ENCODE measurements at places on chromosomes 5 and 9. TPM values are rescaled to one million over a fixed set of nuclear protein-coding genes. Genes with fewer than 3 reads are reported as not detected.

The N4BP3 gene
- total RNA-seq: 1.5 TPM

The ANKRD34B gene
- 0.06 TPM for total RNA-seq

The FGF10 gene
- 7.9 TPM for total RNA-seq

The GPX8 gene
- total RNA-seq: 21.8 TPM

The PCDHB11 gene
- 1.8 TPM for total RNA-seq

GRCh38 chr5:75701856-75702255 lies 15.4 kb downstream of the POC5 start:
- DNase-seq: no peak

DNA sequence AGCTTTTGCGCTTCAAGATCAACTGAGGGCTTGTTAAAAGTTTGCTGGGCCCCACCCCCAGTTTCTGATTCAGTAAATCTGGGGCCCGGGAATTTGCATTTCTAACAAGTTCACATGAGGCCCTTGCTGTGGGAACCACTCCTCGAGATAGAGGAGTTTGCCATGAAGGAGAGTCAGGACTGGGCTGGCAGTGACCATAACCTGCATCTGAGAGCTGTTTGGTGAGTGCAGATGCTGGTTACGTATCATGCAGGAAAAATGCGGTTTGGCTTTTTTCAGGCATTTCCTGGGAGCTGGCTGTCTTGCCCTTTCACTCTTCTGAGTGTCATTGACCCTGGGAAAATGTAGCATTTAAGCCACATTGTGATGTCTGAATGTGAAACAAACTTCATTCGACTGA lies 9.4 kb upstream of the ANGPTL2 start:
- no peak for DNase-seq

DNA sequence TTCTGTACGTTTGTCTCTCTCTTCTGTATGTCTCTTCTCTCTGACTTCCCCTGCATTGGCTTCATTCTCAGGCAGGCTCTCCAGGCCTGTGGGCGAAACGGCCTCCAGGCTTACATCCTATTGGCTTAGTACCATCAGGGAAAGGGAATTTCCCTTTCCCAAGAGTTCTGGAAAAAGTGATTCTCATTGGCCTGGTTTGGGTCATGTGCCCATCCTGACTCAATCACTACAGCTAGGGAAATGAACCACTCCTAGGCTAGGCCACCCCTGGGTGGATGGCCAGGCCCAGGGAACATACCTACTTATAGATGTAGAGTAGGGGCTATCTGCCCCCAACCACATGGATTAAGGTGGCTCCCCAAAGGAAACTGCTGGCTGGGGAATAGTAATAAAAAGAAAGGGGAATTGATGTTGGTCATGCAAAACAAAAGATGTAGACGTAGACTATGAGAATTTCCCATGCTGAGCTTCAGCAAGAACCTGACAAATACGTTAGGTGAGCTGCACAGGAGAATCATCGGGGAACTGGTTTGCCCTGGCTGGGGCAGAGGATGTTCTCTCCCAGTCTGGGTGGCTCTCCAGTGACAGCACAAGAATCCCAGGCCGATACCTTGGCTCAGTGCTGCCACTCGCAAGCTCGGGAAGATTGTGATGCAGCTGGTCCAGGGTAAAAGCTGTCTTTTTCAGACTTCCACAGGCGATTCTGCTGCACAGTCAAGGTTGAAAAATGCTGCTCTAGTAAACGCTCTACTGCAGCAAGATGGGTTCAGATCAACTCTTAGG lies 3.7 kb upstream of the EGR1 start:
- DNase-seq: peak; percentile 61

DNA sequence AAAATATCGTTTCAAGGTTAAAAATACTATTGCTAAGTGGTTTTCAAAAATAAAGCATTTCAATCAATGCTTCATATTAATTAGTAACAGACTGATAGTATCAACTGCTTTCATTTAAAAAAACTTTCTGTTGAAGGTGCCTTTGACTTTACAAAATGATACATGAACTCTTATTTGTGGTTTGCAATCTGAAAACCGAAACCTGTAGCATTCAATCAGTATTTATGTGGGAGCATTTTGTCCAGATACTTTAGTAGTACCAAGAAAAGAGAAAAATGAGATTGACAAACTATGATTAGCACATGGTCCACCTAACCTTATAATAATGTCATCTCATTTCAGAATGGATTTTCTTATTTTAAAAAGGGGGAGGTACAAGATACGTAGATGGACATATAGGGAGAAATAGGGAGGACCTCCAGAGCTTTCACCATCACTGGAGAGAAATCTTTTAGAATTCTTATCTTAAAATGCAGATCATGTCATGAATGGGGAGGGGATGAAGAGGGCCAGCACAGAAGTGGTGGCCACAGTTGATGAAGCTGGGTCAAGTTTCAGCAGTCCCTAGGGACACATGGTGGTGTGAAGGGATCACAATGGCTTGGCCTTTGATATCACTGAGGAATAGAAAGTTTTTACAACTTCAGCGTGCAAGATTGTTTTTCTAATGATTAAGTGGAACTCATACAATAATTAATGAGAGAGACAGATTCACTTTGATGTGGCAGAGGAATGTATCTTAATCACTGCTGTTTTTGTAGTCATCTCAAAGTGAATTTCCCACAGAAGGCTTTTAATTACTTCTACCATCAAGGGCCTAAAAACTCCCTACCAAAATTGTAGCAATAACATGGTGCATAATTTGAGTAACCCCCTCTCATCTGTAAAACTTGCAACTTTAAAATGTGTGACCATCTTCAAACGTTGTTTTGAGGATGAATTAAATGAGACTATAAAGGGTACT lies 322.3 kb upstream of the EDIL3 start:
- DNase-seq: no peak

DNA sequence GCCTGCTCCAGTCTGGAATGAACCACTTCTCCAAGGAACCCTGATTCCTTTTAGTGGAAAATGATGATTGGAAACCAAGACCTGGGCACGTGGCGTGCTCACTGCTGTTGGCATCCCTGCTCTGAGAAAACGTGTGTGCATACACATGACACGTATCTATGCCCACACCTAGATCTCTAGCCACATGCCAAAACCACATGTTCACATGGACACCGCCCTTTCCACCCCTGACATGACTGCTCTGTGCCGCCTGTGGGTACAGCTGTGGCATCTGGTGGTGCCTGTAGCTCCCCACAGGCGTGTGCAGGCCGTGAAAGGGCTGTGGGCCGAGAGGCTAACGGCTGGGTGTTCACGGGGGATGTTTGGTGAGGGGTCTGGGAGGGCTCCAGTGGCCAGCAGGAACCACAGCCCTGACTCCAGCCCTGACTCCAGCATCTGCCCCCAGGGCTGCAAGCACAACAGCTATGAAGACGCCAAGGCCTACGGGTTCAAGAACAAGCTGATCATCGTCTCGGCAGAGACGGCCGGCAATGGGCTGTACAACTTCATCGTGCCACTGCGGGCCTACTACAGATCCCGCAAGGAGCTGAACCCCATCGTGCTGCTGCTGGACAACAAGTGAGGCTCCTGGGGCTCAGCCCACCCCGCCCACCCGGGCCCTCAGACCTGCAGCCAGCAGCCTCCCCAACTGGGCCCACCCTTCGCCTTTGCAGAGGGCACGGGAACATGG lies 75.1 kb downstream of the KCNT1 start:
- DNase-seq: no peak

DNA sequence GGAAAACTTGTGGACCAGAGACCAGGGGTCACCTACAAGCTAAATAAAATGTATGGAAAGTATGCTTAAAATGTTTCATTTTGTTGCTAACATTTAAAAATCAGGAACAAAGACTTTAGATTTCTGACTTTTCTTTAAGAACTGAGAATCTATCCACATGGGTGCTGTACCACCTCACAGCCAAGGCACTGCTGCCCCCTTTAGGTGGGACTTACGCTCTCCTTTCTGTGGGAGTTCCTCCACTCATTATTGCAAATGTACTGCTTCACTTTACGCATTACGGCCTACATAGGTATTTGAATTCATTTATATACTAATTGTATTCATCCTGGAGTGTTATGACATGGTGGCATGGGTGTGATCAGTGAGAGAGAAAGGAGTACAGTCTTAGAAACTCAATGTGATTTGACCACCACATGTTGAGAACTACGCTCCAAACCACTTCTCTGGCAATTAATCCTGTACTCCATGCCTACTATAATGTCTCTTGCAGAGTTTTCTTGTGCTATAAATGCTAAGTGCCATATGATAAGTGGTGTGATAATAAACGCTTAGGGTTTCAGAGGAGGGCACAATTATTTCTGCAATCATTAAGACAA lies 24.7 kb upstream of the CETN3 start:
- DNase-seq: no peak

DNA sequence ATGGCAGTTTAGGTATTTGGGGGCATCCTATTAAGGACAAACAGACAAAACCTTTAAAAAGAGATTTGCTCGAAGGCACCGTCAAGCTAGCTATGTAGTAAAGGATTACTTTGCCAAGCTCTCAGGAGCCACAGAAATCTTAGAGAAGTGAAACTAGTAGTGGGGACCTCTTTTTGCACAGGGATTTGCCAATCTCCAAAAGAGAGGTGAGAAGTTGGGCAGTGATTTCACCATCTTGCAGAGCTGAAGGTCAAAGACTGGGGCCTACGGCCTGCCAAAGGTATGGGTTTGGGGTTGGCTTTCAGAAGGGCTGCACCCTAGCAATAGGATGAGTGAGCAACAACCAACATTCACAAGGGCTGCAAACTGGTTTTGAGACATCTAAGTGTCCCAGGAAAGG lies 1.6 kb upstream of the FCN1 start:
- DNase-seq: no peak

DNA sequence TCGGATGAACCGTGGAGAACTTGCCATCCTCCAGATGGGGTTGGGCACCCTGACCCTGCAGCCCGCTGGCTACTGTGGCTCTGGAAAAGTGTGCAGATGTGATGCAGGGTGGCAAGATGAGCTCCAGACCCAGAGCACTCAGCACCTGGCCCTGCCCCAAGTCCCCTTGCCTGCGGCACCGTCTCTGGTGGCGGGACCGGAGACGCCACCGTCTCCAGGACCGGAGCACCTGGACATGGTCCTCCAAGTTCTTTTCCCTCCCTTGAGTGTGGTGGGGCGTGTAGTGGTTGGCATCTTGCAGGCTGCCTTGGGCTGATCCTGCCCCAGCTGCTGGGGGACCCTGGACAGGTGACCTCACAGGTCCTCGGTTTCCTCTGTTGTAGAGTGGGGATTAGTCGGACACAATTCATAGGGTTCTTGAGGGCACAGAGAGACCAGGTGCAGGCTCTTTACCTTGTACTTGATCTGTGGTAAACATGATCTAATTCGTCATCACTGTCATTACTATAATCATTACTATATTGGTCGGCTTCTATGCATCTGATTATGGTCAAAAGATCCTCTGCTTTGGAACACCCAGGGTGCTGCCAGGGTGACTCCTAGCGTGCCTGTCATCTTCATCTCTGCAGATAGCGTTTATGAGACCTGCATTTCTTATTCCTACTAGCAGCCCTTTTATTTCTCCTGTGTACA lies 83.5 kb downstream of the COL5A1 start:
- peak; percentile 16 for DNase-seq

GRCh38 chr9:123637945-123638634 lies 282.1 kb downstream of the CRB2 start:
- DNase-seq: no peak

- DNase-seq: no peak
Observed at GRCh38 chr5:93746406-93747056, 5.1 kb upstream of the POU5F2 start.

DNA sequence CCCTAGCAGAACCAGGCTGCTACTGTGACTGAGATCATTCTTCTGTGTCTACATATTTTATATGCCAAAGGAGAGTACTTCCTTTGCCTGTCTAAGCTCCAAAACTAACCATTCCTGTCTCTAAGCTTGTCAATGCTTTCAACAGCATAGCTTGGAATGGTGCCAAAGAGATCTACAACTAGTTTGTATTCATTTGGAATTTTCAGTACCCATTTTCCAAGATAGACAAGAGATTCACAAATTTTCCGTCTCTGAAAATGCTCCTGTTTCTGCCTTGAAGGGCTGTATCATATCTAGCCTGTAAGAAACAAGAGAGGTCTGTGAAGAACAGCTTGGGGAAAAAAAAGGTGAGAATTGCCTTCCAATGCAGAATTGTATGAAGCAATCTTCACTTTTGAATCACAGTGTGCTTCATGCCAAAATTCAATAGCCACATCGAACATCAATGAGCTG lies 334.4 kb upstream of the ACTBL2 start:
- DNase-seq: no peak

GRCh38 chr5:157748760-157749461 lies 5.4 kb downstream of the LSM11 start:
- DNase-seq: no peak

GRCh38 chr5:68894673-68895072 lies 199.1 kb upstream of the SLC30A5 start:
- no peak for DNase-seq

GRCh38 chr5:137641148-137641547 lies 94.7 kb downstream of the KLHL3 start:
- no peak for DNase-seq

DNA sequence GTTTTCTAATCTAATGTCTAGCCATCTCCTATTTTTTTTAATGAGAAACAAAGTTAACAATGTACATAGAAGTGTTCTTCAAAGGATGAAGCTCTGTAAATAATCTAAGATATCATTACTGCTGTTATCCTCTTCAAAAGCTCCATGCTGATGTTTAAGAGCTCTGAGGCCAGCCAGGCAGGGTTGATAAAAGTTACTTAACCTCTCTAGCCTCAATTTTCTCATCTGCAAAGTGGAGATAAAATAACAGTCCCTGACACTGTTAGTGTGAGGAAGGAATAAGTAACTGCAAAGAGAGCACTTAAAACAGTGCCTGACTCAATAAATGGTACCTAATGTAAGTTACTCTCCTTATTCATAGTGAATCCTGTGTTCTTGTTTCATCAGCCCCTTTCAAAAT lies 60.1 kb downstream of the LHFPL2 start:
- no peak for DNase-seq

DNA sequence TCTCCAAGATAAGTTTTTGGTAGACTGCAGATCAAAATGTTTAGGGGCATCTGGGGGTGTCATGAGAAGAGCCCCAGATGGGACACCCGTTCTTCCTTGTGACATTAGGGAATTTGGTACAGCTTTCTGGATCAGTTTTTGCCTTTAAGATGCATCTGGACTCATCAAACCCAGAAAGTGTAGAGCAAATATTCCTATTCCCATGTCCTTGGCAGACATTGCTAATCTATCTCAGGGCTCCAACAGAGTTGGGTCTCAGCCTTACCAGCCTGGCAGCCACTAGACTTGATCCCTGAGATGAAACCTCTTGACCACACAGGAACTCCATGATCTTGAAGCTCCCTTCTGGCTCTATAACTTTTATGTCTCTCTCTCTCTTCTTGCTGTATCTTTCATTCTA lies 35.6 kb downstream of the ERGIC1 start:
- DNase-seq: no peak

DNA sequence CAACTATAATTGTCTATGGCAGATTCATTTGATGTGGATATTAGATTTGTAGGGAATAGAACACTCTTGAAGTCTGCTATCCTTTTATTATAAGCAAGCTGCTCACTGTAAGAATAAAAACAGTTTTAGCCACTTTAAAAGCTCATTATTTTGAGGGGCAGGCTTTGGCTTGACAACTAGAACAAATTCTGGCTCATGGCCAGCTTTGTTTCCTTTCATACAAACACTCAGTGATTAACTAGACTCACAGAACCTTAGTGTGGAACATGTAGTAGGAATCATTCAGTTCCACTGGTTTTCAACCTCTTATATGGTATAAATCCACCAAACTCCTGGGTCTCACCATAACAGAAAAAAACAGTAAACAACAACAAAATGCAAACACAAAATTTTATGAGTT lies 27.4 kb upstream of the CEP120 start:
- no peak for DNase-seq
